ENCODE measurements at places on chromosomes 4 and X. TPM values are rescaled to one million over a fixed set of nuclear protein-coding genes. Genes with fewer than 3 reads are reported as not detected.

Gene GPR50
- total RNA-seq = not detected

Gene KIT
- 0.50 TPM for total RNA-seq

Gene EGFL6
- total RNA-seq = 2.1 TPM

Gene DCLK2
- total RNA-seq = 14.0 TPM

Gene RADX
- 1.7 TPM for total RNA-seq

Gene FAM156B
- total RNA-seq = 6.2 TPM

Gene KCNE5
- total RNA-seq = 0.51 TPM

Gene ZMAT1
- 0.51 TPM for total RNA-seq
